T-cell (primary cell): ENCODE measurements at places on chromosomes 3 and 15.

GRCh38 chr3:78665776-78666469, 1101.9 kb downstream of the ROBO1 start:
- no peaks in the 10 kb centered on the region for H3K4me1 ChIP-seq
- no peaks in the 10 kb centered on the region for H3K27me3 ChIP-seq
- H3K27ac ChIP-seq = no peak overlapping the region
- H3K4me3 ChIP-seq = no peak overlapping the region
- no peaks in the 10 kb centered on the region for H3K36me3 ChIP-seq

DNA sequence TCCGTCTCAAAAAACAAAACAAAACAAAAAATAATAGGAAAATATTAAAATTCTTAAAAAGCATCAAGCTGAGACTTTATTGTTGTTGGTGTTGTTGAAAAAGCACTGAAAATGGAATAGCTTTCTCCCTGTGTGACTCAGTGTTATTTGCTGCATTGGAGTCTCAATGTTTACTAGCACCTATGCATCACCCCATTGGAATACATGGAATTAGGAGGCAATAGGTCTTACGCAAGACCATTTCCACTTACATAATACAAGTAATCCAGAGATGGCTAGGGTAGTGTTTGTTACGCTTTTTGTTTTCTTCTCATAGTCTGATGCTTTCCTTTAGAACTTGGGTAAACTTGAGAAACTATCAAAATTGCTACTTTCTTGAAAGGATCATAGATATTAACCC, 15.2 kb downstream of the GXYLT2 start:
- no peak overlapping the region for H3K27ac ChIP-seq
- no peaks in the 10 kb centered on the region for H3K36me3 ChIP-seq
- H3K4me1 ChIP-seq = no peaks in the 10 kb centered on the region
- DNase-seq = no peak
- no peak overlapping the region for H3K4me3 ChIP-seq
- H3K27me3 ChIP-seq = no peaks in the 10 kb centered on the region

GRCh38 chr3:52773361-52774065, 2.8 kb upstream of the NEK4 start:
- H3K27me3 ChIP-seq = no peaks in the 10 kb centered on the region
- H3K4me3 ChIP-seq = no peak overlapping the region
- H3K36me3 ChIP-seq = no peaks in the 10 kb centered on the region
- H3K27ac ChIP-seq = no peak overlapping the region
- H3K4me1 ChIP-seq = peaks cover 17% of the 10 kb centered on the region

- H3K4me1 ChIP-seq = no peaks in the 10 kb centered on the region
- DNase-seq = no peak
- no peak overlapping the region for H3K4me3 ChIP-seq
- H3K27ac ChIP-seq = no peak overlapping the region
- no peaks in the 10 kb centered on the region for H3K36me3 ChIP-seq
Measured at GRCh38 chr3:193560870-193561269, 6.2 kb upstream of the ATP13A4 start.

- H3K27ac ChIP-seq = no peak overlapping the region
- peaks cover 7% of the 10 kb centered on the region for H3K27me3 ChIP-seq
- H3K4me1 ChIP-seq = no peaks in the 10 kb centered on the region
- no peaks in the 10 kb centered on the region for H3K36me3 ChIP-seq
- DNase-seq = no peak
Measured at GRCh38 chr15:88142121-88142520, 114.4 kb downstream of the NTRK3 start.

DNA sequence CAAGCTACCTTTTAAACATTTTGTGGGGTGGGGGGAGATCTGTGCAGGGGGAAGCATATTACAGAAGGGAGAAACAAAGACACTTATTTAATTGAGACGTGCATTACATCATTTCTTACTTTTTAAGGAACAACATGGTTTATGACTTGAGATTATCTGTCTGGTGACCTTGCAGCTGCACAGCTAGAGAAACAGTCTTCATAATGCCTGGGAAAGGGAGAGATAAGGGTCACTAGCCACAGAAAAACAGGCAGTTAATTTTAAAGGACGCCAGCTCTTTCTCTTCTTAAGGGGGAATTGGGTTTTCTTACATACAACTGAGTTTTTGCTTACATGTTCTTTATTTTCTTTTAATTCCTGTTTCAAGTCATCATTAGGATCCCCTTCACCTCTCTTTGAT, 147.9 kb downstream of the SST start:
- no peak overlapping the region for H3K27ac ChIP-seq
- no peak overlapping the region for H3K4me3 ChIP-seq
- H3K36me3 ChIP-seq = no peaks in the 10 kb centered on the region
- DNase-seq = no peak
- no peaks in the 10 kb centered on the region for H3K4me1 ChIP-seq
- H3K27me3 ChIP-seq = no peaks in the 10 kb centered on the region

- no peak overlapping the region for H3K4me3 ChIP-seq
- no peaks in the 10 kb centered on the region for H3K27me3 ChIP-seq
- H3K4me1 ChIP-seq = no peaks in the 10 kb centered on the region
- H3K36me3 ChIP-seq = no peaks in the 10 kb centered on the region
- H3K27ac ChIP-seq = no peak overlapping the region
Measured at GRCh38 chr3:61138401-61138800, 112.9 kb downstream of the FHIT start.

GRCh38 chr3:160564949-160565441, 376 bp downstream of the KPNA4 start:
- H3K27me3 ChIP-seq = no peaks in the 10 kb centered on the region
- peak; percentile 51 for DNase-seq
- H3K27ac ChIP-seq = peak overlapping the region; percentile 80
- H3K36me3 ChIP-seq = no peaks in the 10 kb centered on the region
- peaks cover 17% of the 10 kb centered on the region for H3K4me1 ChIP-seq

- no peak overlapping the region for H3K27ac ChIP-seq
- peaks cover 3% of the 10 kb centered on the region for H3K4me1 ChIP-seq
- no peaks in the 10 kb centered on the region for H3K27me3 ChIP-seq
- H3K36me3 ChIP-seq = no peaks in the 10 kb centered on the region
- DNase-seq = no peak
- H3K4me3 ChIP-seq = no peak overlapping the region
Measured at GRCh38 chr15:66895794-66896453, 169.5 kb upstream of the SMAD3 start.

DNA sequence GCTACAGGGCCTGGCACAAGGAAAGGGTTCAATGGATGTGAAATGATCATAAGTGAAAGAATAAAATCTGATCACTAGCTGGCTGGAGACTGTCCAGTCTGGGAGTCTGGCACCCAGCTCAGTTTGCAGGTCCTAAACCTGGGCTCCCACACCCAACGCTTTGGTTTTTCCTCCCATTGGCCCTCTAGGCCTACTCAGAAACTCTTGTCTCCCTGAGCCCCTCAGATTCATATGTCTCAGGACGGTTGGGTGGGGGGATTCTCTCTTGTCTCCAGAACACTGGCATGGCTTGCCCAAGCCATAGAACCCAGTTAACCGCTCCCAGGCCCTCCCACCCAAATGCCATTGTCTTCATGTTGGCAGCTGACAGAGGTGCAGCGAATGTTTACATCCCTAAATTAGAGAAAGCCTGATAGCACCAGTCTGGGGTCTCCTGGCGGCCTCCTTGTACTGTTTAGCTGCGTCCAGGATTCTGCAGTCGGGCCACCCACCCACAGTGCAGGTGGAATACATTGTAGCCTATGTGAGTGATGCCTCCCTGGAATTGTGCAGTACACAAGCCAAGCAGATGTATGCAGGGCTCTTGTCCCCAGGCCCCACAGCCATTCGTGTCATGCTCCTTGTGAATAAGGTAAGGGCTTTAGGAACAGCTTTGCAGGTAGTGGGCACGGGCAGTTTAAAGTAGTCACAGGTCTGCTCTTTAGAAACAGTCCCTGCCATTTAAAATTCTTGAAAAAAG, 266.3 kb downstream of the XXYLT1 start:
- H3K4me1 ChIP-seq = no peaks in the 10 kb centered on the region
- H3K4me3 ChIP-seq = no peak overlapping the region
- H3K27ac ChIP-seq = no peak overlapping the region
- no peaks in the 10 kb centered on the region for H3K36me3 ChIP-seq
- H3K27me3 ChIP-seq = no peaks in the 10 kb centered on the region

- H3K4me1 ChIP-seq = no peaks in the 10 kb centered on the region
- no peak for DNase-seq
Measured at GRCh38 chr15:69606144-69606543, 153.5 kb downstream of the RPLP1 start.

DNA sequence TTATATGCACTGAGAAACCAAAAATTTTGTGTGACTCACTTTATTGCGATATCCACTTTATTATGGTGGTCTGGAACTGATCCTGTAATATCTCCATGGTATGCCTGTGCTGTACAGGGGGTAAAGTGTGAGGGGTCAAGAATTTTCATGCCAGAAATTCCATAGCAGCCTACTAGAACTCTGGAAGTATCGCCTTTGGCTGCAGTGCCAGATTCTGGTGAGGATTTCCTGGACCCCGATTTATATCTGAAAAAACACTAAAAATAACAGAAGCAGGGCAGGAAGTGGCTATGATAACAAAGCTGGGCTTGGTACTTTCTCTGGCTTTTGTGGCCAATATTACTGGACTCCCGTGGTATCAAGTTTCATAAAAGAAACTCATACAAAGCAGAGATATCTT, 36.4 kb downstream of the CCDC80 start:
- H3K36me3 ChIP-seq = no peaks in the 10 kb centered on the region
- H3K4me3 ChIP-seq = no peak overlapping the region
- H3K27me3 ChIP-seq = no peaks in the 10 kb centered on the region
- no peaks in the 10 kb centered on the region for H3K4me1 ChIP-seq
- no peak overlapping the region for H3K27ac ChIP-seq

DNA sequence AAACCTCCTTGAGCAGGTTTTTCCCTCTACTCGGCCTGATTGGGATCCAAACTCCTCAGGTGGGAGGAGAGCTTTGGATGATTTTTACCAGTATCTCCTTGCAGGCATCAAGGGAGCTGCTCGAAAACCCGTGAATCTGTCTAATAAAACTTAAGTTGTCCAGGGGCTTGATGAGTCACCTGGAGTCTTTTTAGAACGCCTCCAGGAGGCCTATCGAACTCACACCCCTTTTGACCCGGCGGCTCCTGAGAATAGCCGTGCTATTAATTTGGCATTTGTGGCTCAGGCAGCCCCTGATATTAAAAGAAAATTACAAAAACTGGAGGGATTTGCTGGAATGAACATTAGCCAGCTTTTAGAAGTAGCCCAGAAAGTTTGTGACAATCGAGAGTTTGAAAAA, 41.6 kb downstream of the ZBTB11 start:
- peaks cover 7% of the 10 kb centered on the region for H3K4me1 ChIP-seq
- no peak overlapping the region for H3K4me3 ChIP-seq
- no peaks in the 10 kb centered on the region for H3K36me3 ChIP-seq
- no peaks in the 10 kb centered on the region for H3K27me3 ChIP-seq
- no peak overlapping the region for H3K27ac ChIP-seq

DNA sequence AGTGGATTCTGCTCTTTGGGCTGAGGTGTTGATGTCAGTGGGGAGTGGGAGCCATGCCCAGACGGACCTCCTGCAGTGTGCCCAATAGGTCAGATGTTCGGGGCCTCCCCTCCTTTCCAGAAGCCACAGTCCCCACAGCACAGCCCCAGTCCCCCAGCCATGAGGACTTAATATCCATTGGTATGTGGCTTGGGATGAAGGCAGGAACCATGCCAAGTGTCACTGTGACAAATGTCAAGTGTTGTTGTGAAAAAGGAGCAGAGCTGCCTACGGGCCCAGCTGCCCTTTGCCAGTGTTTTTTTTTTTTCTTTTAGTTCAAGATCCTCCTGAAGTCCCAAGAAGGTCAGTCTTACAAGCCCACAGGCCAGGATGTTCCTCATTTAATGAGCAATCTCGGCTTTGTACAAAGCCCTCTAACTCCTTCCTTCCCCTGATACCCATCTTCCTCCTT, 12.2 kb downstream of the SEMA3G start:
- no peaks in the 10 kb centered on the region for H3K4me1 ChIP-seq
- no peaks in the 10 kb centered on the region for H3K27me3 ChIP-seq
- no peak overlapping the region for H3K4me3 ChIP-seq
- H3K27ac ChIP-seq = no peak overlapping the region
- H3K36me3 ChIP-seq = no peaks in the 10 kb centered on the region

GRCh38 chr15:98889930-98890695, 117.5 kb downstream of the PGPEP1L start:
- DNase-seq = no peak
- H3K4me1 ChIP-seq = no peaks in the 10 kb centered on the region
- H3K4me3 ChIP-seq = no peak overlapping the region
- H3K36me3 ChIP-seq = peaks cover 4% of the 10 kb centered on the region
- H3K27ac ChIP-seq = no peak overlapping the region
- H3K27me3 ChIP-seq = no peaks in the 10 kb centered on the region

GRCh38 chr15:72116731-72117485, 1.0 kb downstream of the MYO9A start:
- no peaks in the 10 kb centered on the region for H3K27me3 ChIP-seq
- H3K36me3 ChIP-seq = no peaks in the 10 kb centered on the region
- peak; percentile 7 for DNase-seq
- no peak overlapping the region for H3K27ac ChIP-seq
- H3K4me3 ChIP-seq = peak overlapping the region; percentile 73
- H3K4me1 ChIP-seq = peaks cover 13% of the 10 kb centered on the region

DNA sequence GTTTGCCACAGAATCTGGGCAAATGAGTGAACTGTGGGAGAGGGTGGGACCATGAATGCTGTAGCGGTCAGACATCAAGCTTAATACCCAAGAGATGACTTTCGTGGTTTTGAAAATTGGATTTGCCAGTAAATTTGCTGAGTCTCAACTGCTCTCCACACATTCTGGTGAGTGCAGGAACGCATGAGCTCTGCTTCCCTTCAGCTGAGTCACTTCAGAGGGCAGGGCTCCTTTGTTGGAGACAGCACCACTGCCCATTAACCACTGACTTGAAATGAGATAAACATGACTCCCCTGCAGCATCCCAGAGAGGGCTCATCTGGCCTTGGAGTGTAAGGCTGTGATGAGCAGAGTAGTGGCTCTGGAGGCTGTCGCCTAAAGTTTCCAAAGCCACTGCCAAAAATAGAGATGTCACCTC, 22.6 kb downstream of the RARRES1 start:
- DNase-seq = no peak
- no peaks in the 10 kb centered on the region for H3K36me3 ChIP-seq
- no peak overlapping the region for H3K27ac ChIP-seq

- DNase-seq = no peak
- no peaks in the 10 kb centered on the region for H3K4me1 ChIP-seq
- no peaks in the 10 kb centered on the region for H3K27me3 ChIP-seq
- H3K4me3 ChIP-seq = no peak overlapping the region
Measured at GRCh38 chr3:153881201-153881600, 240.0 kb upstream of the ARHGEF26 start.
